Activated CD8-positive, alpha-beta T cell treated with anti-CD3 and anti-CD28 coated beads for 36 hours (primary cell): ENCODE measurements at places on chromosomes 12 and 14.

GRCh38 chr14:37116933-37117849 is 55.2 kb downstream of the SLC25A21 start:
- DNase-seq, result no peak

- DNase-seq, result no peak
Measured at GRCh38 chr12:127729381-127729780, 537.6 kb upstream of the TMEM132C start.

DNA sequence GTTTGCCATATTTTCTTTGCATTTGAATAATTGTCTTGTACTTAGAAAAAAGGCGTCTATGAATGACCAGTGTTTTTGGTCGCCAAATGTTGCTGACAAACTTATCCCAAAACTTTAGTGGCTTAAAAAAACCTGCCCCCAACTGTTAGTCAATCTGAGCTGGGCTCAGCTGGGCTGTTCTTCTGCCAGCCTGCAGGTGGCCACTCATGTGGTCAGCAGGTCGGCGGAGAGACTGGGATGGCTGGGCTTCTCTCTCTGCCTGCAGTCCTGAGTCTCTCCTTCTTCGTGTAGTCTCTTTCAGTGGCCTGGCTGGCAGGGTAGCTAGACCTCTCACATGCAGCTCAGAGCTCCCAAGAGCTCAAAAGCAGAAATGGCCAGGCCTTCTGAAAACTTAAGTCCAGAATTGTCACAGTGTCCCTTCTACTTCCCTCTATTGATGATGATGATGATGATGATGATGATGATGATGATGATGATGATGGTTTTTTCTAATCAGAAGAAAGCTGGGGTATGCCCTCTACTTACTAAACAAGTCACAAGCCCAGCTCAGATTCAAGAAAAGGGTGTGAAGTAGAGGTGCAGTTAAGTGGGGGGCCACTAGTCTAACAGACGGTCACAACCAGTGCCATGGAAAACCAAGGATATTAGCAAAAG is 87.9 kb downstream of the PTPN11 start:
- DNase-seq, result no peak

GRCh38 chr12:49961993-49962764 is 507 bp downstream of the AQP5 start:
- no peak for DNase-seq
